NCI-H1694 (cell line): ENCODE measurements at places on chromosomes 1 and 21.

- no peak for DNase-seq
Measured at GRCh38 chr1:175733722-175734121, 9.7 kb downstream of the TNR start.

- no peak for DNase-seq
Measured at GRCh38 chr1:189656628-189657530, 820.8 kb downstream of the BRINP3 start.

DNA sequence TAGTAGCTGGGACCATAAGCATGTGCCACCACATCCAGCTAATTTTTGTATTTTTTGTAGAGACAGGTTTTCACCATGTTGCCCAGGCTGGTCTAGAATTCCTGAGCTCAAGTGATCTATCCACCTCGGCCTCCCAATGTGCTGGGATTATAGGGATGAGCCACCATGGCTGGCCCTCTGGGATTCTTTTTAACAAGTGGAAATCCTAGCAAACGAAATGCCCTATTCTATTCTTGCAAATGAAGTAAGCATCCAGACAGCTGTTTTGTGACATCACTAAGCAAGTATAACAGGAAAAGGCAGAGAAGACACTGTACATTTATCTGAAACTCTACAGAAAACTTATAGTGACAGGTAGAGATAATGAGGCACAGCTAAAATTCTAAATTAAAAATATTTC lies 86.4 kb downstream of the DDAH1 start:
- DNase-seq, result no peak

- no peak for DNase-seq
Measured at GRCh38 chr1:78493451-78493850, 2.7 kb downstream of the PTGFR start.

DNA sequence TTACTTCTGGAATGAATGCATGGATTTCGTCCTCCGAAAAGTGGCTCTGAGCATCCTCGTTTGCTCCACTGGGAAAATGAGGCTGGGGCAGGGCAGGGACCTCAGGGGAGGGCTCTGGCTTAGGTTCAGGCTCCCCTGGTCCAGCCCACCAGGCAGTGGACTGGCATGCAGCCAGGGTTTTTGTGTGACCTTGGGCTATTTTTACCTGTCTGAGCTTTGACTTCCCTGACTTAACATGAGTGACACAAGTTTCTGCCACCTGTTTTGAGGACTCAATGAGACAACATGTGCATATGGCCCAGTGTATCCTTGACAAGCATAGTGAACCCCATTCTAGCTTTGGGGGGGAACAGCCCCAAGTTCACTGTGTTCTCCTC lies 32.6 kb upstream of the EDN2 start:
- no peak for DNase-seq

DNA sequence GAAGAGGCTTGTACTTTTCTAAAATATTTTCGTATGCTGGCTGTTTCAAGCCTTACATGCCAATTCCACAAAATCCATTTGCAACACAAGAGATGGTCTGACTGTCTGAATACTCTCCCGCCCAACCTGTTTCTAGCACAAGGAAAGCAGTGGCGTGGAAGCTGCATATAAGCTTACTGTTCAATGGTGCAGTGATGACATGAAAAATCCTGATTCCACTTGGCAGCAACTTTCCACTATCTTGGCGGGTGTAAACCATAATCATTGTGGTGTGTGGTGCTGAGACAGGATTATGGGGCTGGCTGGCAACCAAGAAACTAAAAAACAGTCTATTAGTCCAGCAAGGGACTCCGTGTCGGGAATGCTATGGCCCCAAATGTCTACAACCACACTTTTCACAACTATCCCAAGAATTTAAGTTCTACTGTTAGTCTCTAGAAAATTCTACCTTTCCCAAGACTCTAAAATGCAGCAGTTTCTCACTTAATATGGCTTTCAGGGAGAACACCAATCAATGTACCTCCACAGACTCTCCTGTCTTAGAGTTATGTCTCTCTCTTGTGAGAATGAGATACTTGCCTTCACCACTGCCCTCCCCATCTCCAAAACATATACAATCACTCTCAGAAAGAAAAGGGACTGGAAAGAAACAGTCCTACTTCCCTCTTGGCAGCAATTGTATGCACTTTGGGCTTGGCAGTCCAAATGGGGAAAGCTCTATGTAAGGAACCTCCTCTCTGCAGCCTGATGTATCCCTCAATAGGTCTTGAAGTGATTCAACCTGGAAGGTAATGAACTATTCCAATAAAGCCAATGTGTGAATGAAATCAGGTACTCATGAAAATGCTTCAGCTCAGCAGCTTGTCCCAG lies 9.5 kb downstream of the COLGALT2 start:
- no peak for DNase-seq

DNA sequence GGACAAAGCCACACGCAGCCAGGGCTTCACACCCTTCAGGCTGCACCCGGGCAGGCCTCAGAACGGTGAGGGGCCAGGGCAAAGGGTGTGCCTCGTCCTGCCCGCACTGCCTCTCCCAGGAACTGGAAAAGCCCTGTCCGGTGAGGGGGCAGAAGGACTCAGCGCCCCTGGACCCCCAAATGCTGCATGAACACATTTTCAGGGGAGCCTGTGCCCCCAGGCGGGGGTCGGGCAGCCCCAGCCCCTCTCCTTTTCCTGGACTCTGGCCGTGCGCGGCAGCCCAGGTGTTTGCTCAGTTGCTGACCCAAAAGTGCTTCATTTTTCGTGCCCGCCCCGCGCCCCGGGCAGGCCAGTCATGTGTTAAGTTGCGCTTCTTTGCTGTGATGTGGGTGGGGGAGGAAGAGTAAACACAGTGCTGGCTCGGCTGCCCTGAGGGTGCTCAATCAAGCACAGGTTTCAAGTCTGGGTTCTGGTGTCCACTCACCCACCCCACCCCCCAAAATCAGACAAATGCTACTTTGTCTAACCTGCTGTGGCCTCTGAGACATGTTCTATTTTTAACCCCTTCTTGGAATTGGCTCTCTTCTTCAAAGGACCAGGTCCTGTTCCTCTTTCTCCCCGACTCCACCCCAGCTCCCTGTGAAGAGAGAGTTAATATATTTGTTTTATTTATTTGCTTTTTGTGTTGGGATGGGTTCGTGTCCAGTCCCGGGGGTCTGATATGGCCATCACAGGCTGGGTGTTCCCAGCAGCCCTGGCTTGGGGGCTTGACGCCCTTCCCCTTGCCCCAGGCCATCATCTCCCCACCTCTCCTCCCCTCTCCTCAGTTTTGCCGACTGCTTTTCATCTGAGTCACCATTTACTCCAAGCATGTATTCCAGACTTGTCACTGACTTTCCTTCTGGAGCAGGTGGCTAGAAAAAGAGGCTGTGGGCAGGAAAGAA lies 8.1 kb downstream of the PSRC1 start:
- no peak for DNase-seq
